ENCODE measurements at places on chromosomes 1 and 21. TPM values are rescaled to one million over a fixed set of nuclear protein-coding genes. Genes with fewer than 3 reads are reported as not detected.

SPOCD1 gene
- total RNA-seq = 0.63 TPM

XCL2 gene
- total RNA-seq = not detected

MX2 gene
- 35.8 TPM for total RNA-seq

ADGRL2 gene
- total RNA-seq = 55.3 TPM

TSSK3 gene
- not detected for total RNA-seq

Data from omental fat pad (tissue), 4 donors.